ENCODE measurements at places on chromosomes 11 and 22.
A peak's percentile ranks its signal among the peaks of the same experiment; 100 is the strongest.

DNA sequence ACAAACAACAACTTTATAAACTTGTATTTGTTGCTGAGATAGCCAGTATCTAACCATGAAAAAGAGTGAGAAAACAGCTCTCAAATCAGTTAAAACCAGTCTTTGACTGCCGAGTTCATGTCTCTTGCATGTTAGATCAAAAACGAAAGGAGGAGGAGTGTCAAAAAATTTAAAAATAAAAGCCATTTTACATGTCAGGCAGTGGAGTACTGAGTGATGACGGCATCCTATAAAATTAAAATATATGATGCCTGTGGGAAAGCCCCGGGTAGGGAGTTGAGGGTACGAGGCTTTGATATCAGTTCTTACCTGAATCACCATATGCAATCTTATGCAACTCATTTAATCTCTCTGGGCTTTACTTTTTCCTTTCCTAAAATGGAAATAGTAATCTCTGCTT lies 117.3 kb downstream of the ETS1 start:
- no peak for DNase-seq

DNA sequence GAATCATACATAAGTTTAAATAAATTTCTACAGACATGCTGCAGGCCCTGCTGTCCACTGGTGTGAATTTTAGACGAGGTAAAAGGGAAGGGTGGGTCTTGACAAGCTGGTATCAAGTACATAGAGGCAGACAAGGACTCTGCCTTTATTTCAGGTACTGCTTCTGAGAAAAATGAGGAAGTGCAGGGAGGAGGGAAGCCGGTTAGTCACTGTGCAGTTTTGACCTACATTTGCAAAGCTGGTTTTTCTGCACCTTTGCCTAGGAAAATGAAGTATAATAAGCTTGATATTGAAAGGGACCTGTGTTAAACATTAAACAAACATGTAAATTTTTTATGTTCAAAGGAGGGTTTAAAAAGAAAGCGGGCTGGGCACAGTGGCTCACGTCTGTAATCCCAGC lies 24.6 kb downstream of the TMEM45B start:
- DNase-seq = peak; percentile 78

DNA sequence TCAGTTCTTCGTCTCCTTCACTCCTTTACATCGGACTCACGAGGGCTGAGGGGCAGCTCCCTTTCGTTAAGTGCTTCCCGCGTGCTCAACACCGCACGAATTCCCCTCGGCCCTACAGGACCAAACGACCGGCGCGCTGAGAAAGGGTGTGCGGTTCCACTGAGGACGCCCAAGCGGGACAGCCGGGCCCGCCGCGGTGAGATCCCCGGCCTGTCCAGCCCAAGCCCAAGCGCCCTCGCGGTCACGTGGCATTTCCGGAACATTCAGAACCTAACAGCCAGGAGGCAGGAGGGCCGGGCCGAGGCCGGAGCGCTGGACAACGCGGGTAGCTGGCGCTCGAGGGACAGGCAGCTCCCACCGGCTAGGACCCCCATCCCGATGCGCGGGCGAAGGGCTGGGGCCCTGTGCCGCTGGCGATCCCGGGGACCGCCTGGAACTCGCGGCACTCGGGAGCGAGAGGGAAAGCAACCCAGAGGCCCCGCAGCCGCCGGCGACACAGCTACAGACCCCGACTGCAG lies 737 bp upstream of the STIP1 start:
- no peak for DNase-seq

DNA sequence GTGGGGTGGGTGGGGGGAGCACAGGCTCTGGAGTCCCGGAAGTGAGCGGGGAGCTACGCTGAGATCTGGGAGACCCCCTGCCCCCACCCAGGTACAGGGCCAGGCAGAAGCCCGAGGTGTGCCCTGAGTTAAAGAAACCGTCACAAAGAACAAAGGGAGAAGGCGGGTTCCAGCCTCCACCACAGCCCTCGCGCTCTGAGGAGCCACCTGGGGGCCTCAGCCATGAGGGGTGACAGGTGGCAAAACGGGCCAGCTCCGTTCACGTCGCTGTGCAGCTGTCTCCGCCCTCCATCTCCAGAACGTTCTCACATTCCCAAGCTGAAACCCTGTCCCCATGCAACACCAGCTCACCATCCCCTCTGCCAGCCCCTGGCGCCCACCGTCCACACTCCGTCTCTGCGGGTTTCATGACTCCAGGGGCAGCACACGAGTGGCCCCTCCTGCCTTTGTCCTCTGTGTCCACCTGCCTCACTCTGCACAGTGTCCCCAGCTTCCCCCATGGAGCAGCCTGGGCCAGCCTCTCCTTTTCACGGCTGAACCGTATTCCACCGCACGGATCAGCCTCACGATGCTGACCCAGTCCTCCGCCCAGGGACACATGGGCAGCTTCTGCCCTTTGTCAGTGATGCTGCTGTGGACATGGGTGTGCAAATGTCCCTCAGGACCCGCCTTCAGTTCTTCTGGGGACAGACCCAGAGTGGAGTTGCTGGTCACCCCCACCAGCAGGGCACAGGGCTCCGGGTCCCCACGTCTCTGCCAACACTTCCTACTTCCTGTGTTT lies 1.7 kb upstream of the MUC5B start:
- DNase-seq = no peak

- no peak for DNase-seq
Measured at GRCh38 chr22:27795053-27795452, 6.5 kb downstream of the MN1 start.

DNA sequence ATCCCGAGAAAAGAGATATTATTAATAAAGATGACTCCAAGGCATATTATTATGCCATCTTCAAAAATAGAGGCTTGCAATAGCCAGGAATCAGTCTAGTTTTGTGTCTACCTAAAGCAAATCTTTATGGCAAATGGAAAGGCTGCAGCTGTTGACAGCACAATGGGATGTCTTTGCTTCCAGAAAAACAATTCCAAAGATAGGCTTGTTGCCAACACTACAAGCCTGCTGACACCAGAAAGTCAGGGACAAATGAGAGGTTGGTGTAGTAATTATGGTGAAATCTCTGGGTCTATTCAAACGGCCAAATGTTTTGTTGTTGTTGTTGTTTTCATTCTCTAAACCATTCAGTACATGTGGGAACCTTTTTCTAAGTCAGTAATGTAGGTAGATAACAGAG lies 101.8 kb downstream of the LUZP2 start:
- DNase-seq = no peak

GRCh38 chr11:125132596-125132995 lies 21.2 kb upstream of the TMEM218 start:
- no peak for DNase-seq

GRCh38 chr11:77637345-77638165 lies at the start of gene CLNS1A:
Gene CLNS1A, minus strand, starts transcription at chr11:77637794. Its CDS starts 80 bp downstream, at chr11:77637714.
- DNase-seq = peak; percentile 99

DNA sequence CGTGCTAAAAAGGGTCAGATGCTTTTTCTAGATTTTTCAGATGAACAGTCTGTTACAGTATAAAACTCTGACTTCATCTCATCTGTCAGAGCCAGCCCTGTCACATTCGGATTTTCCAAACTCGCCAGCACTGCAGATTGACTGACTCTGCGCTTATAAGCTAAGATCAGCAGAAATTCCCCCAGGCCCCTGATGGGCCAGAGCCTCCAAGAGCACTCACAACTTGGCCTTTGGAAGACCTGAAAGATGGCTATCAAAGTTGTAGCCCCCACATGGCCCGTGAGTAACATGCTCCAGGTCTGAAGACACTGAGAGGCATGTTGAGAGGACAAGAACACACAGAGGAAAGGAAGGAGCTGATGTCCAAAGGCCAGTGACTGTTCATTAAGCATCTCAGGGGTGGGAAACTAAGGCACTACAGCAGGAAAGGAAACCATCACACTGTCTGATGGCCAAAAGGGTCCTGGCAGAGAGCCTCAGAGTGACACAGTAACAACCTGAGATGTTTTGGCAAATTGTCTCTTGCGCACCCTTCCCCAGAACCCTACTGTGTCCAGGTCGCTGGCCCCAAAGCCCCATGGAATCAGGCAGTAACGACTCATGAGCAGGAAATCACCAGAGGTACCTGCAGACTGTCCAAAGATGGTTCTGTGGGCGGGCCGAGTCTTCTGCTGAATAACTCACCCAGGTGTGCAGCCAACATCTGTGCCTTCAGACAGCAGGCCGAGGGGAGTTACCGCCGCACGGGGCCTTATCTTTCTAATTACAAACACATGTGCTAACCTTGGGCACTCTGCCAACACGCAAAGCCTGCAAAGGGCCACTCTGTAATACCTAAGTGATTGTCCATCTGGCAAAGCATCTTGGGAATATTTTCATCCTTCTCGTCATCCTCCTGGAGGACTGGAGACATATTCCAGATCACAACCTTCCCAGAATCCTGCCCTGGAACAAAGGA lies 23.6 kb downstream of the HIRA start:
- DNase-seq = no peak

GRCh38 chr11:102733232-102733875 lies 8.6 kb upstream of the MMP8 start:
- peak; percentile 70 for DNase-seq

- no peak for DNase-seq
Measured at GRCh38 chr11:119852741-119853140, 123.7 kb upstream of the NECTIN1 start.

GRCh38 chr22:39414886-39415285 lies 15.3 kb downstream of the TAB1 start:
- DNase-seq = no peak

- no peak for DNase-seq
Measured at GRCh38 chr11:2509481-2510001, 64.7 kb downstream of the KCNQ1 start.

DNA sequence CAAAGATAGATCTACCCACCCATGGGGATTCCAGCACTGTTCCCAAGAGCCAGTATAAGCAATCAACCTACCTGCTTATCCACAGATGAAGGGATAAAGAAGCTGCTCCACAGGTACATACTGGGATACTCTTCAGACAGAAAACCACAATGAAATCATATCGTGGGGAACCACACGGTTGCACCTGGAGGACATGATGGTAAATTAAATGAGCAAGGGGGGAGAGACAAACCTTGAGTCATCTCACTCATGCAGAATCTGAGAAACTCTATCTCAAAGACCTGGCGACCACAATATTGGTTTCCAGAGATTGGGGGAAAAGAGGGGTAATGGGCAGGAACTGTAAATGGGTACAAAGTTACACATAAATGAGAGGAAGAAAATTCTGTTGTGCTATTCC lies 14.5 kb downstream of the RGL4 start:
- no peak for DNase-seq

DNA sequence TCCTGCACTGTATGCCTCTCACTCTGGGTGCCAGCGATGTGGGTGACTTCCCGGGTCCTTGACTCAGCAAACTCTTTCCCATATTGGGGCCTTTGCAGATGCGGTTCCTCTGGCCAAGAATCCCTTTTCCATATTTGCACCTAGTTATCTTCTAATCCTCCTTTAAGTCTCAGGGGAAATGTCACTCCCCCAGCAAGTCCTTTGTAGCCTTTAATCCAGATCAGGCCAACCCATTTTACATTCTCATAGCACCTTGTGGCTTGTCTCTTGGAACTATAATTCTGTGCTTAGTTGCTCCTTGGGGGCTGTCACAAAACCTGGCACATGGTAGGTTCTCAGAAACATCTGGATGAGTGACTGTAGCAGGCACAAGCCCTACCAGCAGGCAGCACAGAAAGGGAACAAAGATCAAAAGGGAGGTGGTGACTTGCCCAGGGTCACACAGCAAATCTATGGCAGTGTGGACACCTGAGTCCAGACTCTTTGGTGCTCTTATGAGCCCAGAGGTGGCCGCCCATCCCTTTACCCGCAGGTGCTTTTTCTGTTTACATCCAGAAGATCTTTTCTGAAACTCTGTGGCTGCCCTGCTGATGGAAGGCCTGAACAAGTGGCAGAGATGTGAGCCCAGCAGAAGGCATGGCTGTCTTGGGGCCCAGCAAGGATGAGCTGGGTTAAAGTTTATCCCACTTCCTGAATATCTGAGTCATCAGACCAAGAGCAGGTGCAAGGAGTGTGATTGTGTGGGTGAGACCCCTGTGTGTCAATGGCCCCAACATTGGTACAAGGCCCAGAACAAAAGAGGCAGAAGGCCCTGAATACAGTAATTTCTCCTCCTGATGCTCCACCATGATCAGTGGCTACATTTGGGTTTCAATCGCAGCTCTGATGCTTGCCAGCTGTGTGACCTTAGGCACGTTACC lies 78.6 kb upstream of the GRK3 start:
- DNase-seq = peak; percentile 34

GRCh38 chr11:79436919-79437277 lies 3.9 kb downstream of the TENM4 start:
- DNase-seq = no peak

DNA sequence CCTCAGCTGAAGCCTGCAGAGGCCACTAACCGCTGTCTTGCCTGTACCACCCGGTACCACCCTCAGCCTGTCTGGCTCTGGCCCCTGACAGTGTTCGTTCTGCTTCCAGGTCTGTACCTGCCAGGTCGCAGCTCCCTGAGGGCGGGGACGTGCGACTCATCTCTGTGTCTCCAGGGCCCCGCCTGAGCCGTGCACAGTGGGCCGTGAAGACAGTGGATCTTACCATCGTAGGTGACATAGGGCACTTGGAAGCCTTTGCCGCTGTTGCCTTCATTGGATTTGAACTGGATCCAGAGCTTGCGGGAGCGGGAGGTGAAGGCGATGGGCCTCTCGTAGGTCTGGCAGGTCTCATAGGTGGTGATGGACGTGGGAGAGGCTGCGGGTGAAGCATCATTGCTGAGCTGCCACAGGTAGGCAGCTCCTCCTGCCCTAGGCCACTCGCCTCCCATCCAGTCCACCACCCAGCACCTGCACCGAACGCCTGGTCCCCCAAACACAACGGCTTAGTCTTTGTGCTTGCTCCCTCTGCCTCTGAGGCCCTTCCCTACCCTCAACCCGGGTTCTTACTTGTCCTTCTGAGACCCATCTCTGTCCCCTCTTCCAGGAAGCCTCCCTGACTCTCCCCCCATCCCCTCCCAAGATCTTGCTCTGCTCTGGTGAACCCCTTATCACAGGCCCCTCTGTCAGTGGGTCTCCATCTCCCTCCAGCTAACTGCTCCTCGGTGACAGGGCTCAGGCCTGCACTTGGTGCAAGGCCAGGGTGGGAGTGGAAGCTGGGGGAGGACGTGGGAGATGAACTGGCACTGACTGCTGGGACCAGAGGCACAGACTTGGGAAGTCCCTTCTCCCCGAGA lies 21.1 kb upstream of the TTLL12 start:
- DNase-seq = no peak

DNA sequence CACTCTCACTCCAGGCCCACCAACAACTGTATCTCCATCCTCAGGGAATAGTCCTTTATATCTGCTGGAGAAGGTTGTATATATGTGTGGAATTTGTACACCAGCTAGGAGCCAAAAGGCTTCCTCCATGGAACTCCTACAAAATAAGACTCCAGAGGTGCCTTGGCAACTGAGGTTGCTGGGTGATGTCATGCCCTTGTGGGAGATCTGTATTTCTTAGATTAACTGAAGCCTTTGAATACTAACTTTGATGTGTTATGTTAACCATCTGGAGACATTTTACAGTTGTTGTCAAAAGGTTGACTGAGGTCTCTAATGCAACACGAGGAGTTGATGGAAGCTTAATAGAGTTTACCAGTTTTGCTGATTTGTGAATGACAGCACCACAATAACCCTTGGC lies 139.5 kb upstream of the TTC12 start:
- DNase-seq = no peak

- DNase-seq = no peak
Measured at GRCh38 chr11:124829986-124830385, 29.8 kb upstream of the MSANTD2 start.
